ENCODE measurements at places on chromosomes 13 and 19.

GRCh38 chr13:51823359-51823758 lies 19.4 kb upstream of the DHRS12 start:
- no peak for DNase-seq

DNA sequence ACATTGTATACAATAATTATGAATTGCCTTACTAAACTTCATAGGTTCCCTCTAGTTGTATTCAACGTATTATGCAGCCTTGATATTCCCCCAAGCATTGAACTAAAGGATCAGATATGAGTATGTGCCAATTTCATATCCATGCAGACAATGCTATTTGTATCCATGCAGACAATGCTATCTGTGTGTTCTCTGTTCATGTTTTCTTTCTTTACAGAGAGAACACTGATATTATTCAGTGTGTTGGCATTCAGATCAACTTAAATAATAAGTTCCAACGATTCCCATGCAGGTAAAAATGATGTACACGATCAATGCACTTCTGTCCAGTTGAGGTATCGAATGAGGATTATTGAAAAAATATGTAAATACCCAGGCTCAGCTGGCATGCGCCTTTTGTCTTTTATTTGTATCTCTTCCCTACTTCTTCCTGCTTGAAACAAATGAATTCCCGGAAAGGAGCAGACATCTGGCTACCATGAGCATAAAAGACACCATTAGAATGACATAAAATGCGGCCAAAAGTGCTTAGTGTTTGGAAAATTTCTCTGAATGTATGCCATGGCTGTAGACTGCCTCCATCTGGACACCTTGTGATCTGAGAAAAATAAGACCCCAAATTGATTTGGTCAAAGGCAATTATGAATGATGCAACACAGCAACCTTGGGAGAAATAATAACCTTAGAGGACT lies 731.5 kb downstream of the SLITRK1 start:
- no peak for DNase-seq

- DNase-seq: no peak
Observed at GRCh38 chr13:110351636-110352420, 44.7 kb downstream of the COL4A2 start.

DNA sequence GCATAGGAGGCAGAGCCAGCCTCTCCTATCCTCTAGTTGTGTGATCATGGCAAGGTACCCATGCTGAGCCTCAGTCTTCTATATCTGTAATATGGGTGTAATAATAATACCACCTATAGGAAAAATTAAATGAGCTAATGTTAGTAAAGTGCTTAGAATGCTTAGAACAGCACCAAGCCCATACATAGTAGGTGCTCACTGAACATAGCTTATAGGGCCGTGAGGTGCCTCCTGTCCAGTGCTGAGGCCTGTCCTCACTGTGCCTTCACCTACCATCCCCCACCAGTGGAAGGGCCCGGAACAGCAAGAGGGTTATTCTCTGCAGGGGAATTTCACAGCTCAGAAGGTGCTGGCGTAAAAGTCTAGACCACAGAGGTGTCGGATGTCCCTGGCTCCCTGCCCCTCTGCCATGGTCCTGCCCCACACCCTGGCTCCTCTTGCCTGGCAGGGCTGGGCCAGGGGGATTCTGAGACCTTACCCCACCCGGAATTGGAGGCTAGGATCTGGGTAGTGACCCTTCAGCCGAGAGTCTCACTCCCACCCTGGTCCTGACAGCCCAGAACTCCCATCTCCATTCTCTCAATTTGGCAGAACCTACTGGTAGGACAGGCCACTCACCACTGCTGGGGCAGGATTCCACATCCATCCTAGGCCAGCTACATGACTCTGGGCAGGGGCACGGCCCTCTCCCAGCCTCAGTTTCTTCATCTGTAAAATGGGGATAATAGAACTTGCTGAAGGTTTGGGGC lies 2.2 kb upstream of the SCN1B start:
- DNase-seq: no peak

DNA sequence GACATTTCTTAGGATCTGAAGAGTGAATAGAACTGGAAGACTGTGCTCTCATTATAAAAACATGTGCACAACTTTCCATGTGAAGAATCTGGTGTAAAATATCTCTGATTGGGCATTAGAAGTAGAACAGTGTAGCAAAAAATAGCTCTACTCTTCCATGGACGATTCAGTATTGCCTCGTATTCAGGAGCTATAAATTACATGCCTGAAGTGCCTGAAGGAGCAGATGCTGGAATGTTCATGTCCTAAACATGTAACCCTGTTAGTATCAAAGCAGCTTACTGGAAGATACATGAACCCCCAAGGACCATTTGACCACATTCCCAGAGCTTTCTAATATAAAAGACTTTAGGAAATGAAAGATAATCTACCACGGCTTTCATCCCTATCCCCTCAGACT lies 528.9 kb downstream of the DACH1 start:
- DNase-seq: no peak

- DNase-seq: no peak
Observed at GRCh38 chr13:47853236-47853635, 147.8 kb downstream of the SUCLA2 start.

DNA sequence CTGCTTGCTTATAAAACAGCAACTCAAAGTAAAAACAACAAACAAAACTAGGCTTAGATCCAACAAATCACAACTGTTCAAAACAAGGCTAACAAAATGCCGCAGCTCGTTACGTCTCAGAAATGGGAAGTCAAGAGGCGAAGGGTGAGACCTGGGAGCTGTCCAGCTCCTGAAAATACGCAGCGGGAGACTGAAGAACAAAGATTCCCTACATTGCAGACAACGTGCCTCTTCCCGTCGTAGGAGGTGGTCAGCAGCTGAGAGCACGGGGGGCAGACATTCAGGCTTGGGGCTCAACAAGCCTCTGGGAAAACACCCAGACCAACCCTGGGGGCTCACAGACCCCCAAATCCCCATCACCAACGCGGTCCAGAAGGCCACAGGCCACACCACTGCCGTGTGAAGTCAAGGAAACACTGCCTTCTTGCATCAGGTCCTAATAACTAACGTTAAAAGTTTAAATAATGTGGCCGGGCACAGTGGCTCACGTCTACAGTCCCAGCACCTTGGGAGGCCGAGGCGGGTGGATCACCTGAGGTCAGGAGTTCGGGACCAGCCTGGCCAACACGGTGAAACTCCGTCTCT lies 13.5 kb downstream of the PLPP2 start:
- DNase-seq: no peak

- no peak for DNase-seq
Observed at GRCh38 chr19:34229721-34230120, 24.6 kb upstream of the GARRE1 start.

DNA sequence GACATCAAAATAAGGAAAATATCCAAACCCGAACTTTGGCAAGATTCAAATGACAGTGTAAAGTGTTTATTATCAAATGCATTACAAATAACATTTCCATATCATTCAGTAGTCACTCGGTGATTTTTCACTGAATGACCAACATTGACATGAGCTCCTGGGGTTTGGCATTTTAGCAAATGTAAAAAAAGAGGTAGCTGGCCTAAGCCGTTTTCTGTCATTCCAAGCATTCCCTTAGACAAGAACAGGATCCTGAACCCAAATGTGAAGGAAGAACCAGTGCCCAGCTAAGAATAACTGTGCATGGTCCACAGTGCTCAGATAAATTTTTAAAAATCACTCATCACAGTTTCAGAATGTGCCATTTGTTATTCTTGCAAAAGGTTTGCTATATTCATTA lies 327.9 kb downstream of the GPC6 start:
- DNase-seq: no peak

- DNase-seq: no peak
Observed at GRCh38 chr13:27842571-27842970, 50.3 kb downstream of the GSX1 start.

GRCh38 chr19:47284324-47284899 lies 9.7 kb downstream of the INAFM1 start:
- peak; percentile 62 for DNase-seq

DNA sequence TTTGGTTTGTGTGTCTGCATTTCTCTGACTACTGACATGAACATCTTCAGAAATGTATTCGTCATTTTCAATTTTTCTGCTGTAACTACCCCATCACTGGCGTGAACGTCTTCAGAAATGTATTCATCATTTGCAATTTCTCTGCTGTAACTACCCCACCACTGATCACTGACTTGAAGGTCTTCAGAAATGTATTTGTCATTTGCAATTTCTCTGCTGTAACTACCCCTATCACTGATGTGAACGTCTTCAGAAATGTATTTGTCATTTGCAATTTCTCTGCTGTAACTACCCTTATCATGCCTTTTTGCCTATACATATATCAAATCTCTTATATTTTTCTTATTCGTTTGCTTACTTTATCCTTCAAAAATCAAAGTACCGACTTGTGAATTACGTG lies 274.0 kb downstream of the EFNB2 start:
- no peak for DNase-seq

- no peak for DNase-seq
Observed at GRCh38 chr19:2740314-2740656, 468 bp upstream of the SLC39A3 start.

DNA sequence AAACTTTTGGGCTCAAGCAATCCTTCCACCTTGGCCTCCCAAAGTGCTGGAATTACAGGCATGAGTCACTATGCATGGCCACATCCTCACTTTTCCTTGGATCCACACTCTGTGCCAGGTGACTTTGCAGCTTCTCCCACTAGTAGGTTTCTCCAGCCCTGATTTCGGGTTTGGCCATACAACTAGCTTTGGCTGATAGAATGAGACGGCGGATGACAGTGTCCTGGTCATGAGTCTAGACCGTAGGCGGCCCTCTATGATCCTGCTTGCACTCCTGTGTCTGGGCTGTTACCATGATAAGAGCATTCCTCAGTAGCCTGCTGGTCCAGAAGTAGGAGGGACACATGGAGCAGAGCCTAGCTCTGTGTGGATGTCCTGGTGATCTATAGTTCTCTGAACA lies 112.5 kb upstream of the KL start:
- no peak for DNase-seq

GRCh38 chr19:31277516-31277915 lies 71.7 kb downstream of the TSHZ3 start:
- DNase-seq: no peak

- no peak for DNase-seq
Observed at GRCh38 chr13:19978831-19979437, 20.4 kb downstream of the ZMYM2 start.

DNA sequence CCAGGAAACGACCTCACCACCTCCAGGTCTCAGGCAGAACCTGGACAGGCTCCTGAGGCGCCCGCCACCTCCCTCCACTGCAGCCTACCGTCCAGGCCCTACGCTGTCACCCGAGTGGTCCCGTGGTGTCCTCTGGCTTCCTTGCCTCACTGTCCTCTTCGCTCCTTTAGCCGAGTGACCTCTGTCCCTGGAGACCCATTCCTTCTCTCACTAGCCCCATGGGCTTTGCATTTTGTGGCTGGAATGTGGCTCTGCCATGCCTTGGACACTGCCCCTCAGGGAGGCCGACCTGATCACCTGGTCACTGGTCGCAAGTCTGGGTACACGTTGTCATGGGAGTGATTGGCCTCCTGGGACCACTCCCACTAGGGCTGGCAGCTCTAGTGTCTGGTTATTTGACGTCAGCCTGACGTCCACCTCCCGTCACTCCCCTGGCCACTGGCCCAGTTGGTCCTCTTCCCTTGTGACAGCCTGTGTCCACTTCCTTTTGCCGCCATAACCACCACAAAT lies 17.9 kb downstream of the SLC25A42 start:
- DNase-seq: no peak

GRCh38 chr13:22214184-22214583 lies 543.3 kb downstream of the FGF9 start:
- no peak for DNase-seq

GRCh38 chr13:32228330-32229041 lies 86.7 kb downstream of the ZAR1L start:
- peak; percentile 35 for DNase-seq

- no peak for DNase-seq
Observed at GRCh38 chr13:99370481-99371275, 63.5 kb upstream of the GPR183 start.

GRCh38 chr13:76709851-76710250 lies 176.4 kb downstream of the KCTD12 start:
- no peak for DNase-seq

DNA sequence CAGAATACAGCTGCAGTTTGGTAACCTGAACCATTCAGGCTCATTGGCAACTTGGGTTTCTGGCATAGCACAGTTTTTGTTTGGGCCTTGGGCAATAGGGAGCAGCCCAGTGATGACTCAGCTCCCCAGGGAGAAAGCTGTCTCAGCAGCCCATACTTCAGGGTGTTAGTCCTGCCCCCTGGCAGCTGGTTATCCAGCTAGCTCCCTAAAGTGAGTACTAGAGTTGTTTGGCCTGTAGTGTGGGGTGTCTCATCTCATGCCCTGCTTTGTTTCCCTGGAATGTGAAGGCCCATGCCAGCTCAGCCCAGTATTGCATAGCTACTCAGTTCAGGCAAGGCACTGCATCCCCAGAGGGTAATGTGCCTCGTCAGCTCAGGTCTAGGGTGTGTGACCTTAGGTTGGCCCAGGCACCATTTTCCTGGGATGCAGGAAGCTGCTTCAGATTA lies 18.2 kb upstream of the ZNF543 start:
- DNase-seq: no peak

DNA sequence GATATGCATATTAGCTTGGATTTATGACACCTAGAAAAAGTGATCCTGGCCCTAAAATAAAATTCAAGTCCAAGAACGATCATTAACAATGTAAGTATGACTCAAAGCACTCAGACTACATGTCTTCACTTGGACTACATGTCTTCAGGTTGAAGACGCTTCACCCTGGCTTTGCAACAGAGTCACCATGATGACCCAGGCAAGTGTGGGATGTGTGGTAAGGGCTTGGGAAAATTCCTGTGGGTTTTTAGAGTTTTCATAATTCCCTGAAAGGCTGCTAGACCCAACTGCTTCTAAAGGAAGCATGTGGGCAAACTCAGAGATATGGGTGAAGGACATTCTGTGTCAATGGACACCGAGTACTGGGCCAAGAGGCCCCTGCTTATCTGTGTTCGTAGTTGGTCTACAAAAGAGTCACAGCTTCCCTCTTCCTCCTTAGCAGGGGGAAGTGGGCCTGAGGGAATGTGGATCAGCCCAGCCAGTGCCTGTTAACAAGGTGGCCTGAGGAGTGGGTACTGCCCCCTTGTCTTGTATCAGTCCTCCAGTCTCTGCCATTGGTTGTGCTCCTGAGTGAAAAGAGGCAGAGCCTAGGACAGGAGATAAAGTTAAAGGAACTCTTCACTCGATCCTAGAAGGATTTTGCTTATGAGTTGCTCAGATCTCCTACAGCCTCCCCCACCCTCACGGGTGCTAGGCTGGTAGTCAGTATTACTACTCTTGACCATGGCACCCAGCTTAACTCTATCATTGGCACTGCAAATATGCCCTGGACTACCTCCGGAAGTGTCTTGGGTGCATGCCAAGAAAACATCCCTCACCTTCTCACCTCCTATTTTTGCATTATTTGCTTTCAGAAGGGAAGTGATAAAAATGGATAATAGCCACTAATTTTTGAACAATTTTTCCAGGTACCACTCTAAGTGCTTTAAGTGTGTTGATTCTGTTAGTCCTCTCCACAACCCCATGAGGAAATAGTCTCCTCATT lies 406.3 kb downstream of the COG6 start:
- DNase-seq: no peak
